ENCODE measurements at places on chromosomes 12 and 14.
A peak's percentile ranks its signal among the peaks of the same experiment; 100 is the strongest.

- DNase-seq: no peak
Measured at GRCh38 chr12:76284816-76285750, 63.1 kb downstream of the BBS10 start.

DNA sequence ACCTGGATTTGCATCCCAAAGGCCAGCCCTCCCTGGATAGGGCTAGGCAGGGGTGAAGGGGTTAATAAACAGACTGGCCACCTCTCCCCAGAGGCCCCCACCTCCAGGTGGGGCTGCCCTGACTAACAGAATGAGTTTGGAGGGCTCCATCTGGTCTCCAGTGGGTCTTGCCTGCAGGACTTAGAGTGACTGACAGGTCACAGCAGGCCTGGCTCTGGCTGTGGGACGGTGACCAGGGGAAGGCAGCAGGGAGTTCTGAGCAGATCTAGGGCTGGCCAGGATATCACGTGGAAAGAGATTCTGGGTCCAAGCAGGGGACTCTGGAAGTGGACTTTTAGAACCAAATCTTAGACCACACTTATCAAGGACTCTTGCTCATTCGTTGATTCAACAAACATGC lies 40.9 kb upstream of the LHX5 start:
- DNase-seq: no peak

- no peak for DNase-seq
Measured at GRCh38 chr12:82740129-82741000, 53.7 kb downstream of the TMTC2 start.

DNA sequence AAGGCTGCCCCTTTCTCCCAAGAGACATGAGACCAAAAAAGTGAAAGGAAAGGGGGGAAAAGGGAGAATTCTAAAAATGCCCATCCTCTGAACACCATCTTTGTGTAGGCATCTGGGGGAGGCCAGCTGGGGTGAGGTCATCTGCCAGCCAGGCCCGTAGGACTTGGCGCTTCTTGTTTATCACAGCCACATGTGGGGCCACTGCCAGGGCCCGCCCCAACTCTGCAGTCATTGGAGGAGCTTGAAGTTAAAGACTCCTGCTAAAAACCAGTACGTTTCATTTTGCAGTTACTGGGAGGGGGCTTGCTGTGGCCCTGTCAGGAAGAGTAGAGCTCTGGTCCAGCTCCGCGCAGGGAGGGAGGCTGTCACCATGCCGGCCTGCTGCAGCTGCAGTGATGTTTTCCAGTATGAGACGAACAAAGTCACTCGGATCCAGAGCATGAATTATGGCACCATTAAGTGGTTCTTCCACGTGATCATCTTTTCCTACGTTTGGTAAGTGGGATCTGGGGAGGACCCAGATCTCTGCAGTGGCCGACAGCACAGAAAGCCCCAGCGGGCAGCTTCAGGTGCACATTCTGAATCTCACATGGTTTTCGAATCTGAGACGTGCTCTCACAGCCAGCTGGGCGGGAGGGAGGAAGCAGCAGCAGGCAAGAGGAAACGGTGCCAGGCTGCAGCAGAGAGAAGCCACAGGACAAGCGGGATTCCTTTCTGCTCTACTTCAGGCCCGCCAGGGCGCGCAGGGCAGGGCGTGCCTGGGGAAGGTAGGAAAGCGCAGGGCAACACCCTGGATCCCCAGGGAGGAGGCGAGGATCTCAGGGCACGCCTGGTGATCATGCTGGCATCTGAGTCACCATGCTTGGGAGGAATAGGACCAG lies at the start of gene P2RX7:
Gene P2RX7 (plus strand): TSS at position 276 of the 881 bp plus-strand sequence. CDS start 95 bp downstream, at position 371.
- DNase-seq: peak; percentile 84

DNA sequence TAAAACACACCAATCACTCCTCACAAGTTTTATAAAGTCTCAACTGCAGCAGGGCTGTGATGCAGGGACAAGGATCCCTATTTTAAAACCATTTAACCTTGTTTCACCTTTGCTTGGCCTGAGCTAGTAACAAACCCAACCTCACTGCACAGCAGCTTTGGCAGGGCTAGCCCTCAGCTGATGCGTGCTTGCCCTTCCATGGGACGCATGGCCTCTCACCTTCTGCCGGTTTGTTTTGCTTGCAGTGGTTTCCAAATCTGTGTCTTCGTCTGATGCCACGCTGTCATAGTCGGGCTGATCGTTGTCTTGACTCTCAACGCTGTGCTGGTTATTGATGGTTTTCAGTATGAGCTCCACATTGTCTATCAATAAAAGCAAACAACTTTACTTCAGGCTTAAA lies 43.3 kb downstream of the GIT2 start:
- no peak for DNase-seq

DNA sequence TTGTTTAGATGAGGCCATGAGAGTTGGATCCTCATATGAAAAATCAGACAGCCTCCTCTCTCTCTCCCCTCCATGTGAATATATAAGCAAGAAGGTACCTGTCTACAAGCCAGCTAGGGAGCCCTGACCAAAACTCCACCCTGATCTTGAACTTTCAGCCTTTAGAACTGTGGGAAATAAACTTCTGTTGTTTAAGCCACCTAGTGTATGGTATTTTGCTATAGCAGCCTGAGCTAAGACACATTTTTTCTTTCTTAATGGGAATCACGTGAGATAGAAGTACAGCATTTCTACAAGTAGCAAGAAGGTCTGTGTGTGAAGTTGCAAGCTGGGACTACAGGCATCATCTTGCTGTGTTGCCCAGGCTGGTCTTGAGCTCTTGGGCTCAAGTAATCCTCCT lies 16.3 kb upstream of the ABHD12B start:
- DNase-seq: no peak

GRCh38 chr14:92613008-92613658 lies 99.6 kb downstream of the RIN3 start:
- DNase-seq: peak; percentile 61

GRCh38 chr12:88329833-88330232 lies 187.7 kb downstream of the TMTC3 start:
- DNase-seq: no peak

GRCh38 chr14:28254768-28255167 lies 511.8 kb upstream of the FOXG1 start:
- DNase-seq: no peak

GRCh38 chr14:87203346-87203745 lies 789.6 kb downstream of the GALC start:
- no peak for DNase-seq

DNA sequence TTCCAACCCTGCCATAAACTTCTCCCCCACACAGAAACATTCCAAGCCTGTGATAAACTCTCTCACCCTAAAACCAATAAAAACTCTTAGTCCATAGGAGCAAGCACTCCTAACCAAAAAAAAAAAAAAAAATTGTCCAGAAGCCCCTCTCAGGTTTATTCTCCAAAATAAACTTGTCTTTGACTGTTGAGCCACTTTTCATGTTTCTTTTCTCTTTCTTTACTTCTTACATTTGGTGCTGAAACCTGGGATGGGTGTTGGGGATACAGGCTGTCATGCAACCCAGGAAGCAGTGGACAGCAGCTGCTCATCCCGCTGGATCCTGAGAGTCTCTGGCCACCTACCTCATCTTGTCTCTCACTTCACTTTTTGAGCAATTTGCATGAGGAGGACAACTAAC lies 2.0 kb upstream of the ADAM20 start:
- no peak for DNase-seq

GRCh38 chr12:93819050-93819491 lies 141.9 kb downstream of the CRADD start:
- peak; percentile 10 for DNase-seq

GRCh38 chr12:43797561-43798217 lies 8.4 kb downstream of the TWF1 start:
- DNase-seq: no peak

DNA sequence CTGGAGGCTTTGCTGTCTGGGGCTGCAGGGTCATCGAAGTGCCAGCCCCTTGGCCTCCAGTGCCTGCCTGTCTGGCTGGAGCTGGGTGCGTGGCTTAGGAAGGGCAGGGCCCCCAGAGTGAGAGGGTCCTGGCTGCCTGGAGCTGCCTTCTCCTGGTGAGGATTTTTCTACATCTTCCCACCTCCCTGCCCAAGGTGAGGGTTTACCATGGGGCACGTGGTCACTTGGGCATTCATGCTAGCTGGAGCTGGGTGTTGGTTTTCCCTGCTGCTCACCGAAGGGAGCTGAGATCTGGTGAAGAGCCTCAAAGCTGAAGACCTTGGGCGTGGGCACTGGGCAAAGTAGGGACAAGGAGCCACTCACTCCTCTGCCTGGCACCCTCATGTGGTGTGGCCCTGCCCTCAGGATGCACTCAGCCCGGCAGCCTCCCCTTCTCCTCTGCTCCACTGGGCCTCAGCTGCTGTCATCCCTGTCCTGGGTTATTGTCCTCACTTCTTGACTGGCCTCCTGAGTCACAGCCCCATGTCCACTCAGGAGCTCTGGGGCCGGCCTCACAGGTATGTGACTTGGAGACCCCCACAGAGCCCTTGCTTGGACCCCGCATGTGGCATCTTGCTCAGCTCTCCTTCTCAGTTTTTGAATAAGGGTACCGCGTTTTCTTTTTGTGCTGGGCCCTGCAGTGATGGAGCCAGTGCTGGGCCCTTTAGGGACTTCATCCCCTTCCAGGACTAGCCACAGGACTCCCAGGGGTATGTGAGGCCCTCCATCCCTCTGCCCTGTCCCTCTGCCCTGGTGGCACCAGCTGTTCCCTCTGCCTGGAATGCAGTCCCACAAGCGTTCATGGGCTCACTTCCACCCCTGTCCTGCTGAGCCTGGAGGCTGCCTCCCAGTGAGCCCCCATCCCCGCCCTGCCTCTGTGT lies 1.6 kb downstream of the CEP170B start:
- DNase-seq: no peak

DNA sequence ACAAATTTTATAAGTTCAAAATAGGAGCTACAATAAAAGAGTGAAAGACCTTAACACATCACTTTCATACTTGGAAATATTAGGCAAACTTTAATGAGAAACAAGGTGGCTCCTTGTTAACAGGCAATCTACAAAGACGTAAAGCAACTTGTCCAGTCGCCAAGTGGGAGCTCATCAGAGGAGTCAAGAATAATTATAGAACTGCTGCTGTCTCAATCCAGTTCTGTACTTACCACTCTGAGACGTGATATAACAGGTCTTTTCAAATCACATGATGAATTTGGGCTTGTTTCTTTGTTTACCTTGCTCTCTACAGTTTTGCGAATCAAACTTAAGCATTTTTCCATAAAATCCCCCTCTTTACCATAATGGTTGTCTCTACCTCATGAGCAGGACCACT lies 3.6 kb downstream of the YBX3 start:
- no peak for DNase-seq

- DNase-seq: no peak
Measured at GRCh38 chr12:56162468-56163290, 4.5 kb downstream of the MYL6 start.

- no peak for DNase-seq
Measured at GRCh38 chr14:56224691-56225681, 106.8 kb downstream of the PELI2 start.

DNA sequence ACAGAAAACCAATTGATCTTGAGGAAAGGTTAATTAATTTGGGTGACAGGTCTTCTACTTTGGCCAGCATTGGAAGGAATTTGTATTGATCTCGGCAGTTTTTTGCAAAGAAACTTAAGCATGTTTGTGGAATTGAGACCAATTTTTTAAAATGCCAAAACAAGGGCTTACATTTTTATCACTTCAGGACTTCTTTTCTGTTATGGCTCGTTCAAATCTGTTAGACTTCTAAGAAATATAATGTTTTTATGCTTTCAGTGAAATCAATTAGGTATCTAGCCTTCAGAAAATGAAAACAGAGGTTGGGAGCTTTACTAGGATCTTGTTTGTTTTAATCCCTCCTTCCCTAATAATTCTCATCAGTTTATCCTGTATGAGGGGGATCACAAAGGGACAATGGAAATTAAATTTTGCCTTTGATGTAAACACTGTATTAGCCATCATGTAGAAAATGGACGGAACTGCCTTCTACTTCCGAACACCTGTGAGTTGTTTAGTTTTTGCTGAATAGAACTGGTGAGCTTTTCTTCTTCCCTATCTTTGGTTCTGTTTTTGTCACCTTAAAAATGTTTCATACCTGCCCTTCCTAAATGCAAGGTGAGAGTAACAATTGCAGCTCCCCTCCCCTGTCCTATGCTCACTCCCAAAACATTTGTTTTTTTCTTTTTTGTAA lies 7.8 kb downstream of the FOXA1 start:
- no peak for DNase-seq

GRCh38 chr12:13702381-13702780 lies 279.0 kb downstream of the GRIN2B start:
- no peak for DNase-seq

DNA sequence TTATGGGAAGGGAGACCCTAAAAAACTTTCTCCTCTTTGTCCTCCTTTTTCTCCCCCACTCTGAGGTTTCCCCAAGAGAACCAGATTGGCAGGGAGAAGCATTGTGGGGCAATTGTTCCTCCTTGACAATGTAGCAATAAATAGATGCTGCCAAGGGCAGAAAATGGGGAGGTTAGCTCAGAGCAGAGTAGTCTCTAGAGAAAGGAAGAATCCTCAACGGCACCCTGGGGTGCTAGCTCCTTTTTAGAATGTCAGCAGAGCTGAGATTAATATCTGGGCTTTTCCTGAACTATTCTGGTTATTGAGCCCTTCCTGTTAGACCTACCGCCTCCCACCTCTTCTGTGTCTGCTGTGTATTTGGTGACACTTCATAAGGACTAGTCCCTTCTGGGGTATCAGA lies 4.6 kb upstream of the RPS26 start:
- no peak for DNase-seq

GRCh38 chr14:23160924-23161522 lies 22.4 kb downstream of the SLC7A8 start:
- DNase-seq: no peak

DNA sequence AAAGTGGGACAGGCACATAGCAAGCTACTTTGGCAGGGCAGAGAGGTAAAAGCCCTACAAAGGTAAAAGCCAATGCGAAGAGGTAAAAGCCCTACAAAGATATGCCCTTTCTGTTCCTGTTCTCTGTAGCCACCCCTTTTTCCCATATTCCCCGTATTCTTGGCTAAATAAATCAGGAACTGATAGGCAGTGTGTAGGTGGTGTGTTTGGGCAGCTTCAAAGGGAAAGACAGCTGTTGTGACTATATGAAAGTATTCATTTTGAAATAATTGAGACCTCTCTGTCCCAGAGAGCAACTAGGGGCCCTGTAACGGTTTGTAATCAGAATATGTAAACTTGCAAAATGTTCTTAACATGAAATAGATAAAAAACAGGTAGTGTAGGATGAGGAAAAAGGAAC lies 11.3 kb upstream of the SLC41A2 start:
- no peak for DNase-seq

Data from hematopoietic multipotent progenitor cell treated with erythropoietin and hydrocortisone succinate and interleukin-3 and kit ligand, for 8 days (in vitro differentiated cells).